ENCODE measurements at places on chromosomes 11 and 22.

GRCh38 chr11:13261591-13262061, 16.0 kb upstream of the BMAL1 start:
- no peak for DNase-seq

GRCh38 chr22:47166446-47167016, 404.1 kb downstream of the TBC1D22A start:
- no peak for DNase-seq

- DNase-seq: no peak
Observed at GRCh38 chr22:35725521-35725920, 7.8 kb downstream of the APOL5 start.

- no peak for DNase-seq
Observed at GRCh38 chr11:36394056-36394455, 98.0 kb downstream of the PRR5L start.

DNA sequence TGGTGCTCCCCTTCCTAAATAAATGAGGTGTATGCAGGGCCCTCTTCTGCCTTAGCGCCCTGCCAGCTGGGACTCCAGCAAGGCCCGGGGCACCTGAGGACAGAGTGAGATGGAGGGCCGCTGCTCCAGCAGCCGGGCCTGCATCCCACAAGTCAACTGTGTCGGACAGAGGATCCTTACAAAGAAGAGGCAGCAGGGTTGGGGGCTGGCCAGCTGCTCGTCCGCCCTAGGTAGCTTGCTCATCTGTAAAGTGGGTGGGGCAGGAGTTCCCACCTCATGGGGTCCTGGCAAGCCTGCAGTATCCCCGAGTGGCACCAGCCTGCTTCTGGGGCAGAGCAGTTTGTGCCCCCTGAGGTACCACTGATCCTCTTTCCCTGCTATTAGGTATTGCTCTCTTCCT, 7.6 kb downstream of the TMEM121B start:
- no peak for DNase-seq

GRCh38 chr11:111978028-111978771, 41.1 kb downstream of the DIXDC1 start:
- DNase-seq: peak; percentile 45

DNA sequence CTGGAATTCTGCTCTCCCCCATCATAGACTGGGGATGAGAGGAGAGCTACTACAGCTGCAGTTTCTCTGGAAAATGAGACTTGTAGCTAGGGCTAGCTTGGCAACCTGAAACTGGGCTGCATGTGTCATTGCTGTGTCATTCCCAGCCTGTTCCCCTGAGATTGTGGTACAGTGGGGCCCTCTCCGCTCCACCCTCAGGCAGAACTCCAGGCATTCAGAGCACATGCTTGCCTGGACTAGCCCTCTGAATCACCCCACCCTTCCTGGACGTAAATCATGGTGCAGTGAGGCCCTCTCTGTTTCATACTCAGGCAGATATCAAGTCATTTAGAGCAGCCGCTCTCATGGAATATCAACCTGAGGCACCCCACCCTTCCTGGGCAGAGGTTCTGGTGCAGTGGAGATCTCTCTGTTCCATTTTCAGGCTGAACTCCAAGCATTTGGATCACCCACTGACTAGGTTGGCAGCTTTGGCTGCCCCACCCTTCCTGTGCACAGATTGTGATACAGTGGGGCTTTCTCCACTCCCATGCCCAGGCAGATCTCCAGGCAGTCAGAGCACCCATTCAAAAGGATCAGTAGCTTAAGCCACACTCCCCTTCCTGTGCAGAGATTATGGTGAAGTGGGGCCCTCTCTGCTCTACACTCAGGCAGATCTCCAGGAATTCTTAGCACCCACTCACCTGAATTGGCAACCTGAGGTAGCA, 274.4 kb downstream of the C11orf87 start:
- DNase-seq: no peak

GRCh38 chr22:28711820-28712777, 29.5 kb downstream of the CHEK2 start:
- no peak for DNase-seq

DNA sequence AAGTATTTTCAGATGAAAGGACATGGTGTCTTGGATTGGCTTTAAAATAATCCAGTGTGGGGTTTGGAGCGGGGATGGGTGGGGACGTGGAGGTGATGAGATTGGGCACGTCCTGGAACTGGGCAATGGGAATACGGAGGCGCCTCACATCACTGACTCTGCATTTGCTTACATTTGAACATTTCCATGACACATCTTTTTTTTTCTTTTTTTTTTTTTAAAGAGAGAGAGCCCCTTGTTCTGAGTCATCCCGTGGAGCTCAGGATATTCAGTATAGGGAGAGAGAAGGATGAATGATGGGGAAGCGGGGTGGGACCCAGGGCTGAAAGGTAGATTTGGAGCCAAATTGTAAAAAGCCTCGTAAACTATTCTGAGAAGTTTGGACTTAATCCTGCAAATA, 142.7 kb downstream of the FBXO7 start:
- no peak for DNase-seq

DNA sequence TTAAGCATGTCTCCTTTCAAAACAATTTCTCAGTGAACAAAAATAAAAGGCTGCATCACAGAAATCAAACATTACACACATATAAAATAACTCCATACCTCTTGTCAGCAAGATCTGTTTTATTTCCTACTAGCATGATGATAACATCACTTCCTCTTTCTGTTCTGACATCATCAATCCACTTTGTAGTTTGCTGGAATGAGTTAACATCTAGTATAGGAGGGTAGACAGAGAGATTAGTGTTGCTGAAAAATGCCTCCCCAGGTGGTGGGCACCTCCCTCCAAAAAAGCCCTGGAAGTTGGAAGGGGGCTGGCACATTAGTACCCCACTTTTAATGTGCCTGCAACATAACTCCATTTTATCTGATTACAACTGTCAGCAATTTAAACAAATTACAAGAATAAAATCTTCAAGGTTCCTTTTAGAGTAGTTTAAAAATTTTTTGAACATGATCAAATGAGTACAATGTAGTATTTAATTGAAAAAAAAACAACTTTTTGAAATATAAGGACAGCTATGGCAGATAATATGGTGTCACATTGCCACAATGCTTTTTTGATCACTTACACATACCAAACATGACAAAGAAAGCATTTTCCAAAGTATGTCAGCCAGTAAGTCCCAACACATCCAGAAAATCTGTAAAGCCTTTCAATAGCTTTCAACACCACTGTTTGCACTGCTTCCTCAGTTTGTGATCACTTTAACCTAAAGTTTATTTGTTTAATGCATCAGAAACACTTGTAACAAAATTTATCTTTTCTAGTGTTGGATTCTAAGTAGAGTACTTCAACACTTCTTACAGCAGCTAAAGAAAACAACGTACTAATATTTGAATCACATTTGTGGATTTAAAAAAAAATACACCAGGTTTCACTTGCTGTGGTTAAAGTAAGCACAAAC, 44.5 kb downstream of the RAB6A start:
- no peak for DNase-seq

GRCh38 chr11:70247042-70247709, 23.3 kb upstream of the PPFIA1 start:
- no peak for DNase-seq

DNA sequence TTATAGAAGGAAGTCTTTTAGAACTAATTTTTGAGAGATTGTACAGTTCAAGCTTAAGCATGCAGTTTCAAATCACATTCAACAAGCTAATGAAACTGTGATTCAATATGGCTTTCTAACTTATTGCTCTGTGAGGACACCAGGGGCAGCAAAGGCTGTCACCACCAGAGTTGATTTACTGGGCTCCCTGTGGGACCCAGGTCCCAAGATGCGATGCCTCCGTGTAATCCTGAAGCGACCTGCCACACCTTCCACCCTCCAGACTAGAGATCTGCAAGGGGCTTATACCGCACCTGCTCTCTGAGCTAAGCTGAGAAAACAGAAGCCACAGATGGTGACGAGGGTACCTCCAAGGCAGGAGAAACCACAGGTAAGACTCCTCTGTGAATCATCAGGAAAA, 918 bp upstream of the OR51Q1 start:
- DNase-seq: no peak

- no peak for DNase-seq
Observed at GRCh38 chr11:124110201-124110600, 5.0 kb upstream of the VWA5A start.

GRCh38 chr11:119539583-119539982, 116.6 kb upstream of the THY1 start:
- no peak for DNase-seq

GRCh38 chr11:65560555-65561418, 2.6 kb upstream of the LTBP3 start:
- DNase-seq: peak; percentile 35

- no peak for DNase-seq
Observed at GRCh38 chr11:95793116-95793515, 2.8 kb downstream of the CEP57 start.

GRCh38 chr11:44870181-44870580, 80.5 kb downstream of the TP53I11 start:
- DNase-seq: no peak

DNA sequence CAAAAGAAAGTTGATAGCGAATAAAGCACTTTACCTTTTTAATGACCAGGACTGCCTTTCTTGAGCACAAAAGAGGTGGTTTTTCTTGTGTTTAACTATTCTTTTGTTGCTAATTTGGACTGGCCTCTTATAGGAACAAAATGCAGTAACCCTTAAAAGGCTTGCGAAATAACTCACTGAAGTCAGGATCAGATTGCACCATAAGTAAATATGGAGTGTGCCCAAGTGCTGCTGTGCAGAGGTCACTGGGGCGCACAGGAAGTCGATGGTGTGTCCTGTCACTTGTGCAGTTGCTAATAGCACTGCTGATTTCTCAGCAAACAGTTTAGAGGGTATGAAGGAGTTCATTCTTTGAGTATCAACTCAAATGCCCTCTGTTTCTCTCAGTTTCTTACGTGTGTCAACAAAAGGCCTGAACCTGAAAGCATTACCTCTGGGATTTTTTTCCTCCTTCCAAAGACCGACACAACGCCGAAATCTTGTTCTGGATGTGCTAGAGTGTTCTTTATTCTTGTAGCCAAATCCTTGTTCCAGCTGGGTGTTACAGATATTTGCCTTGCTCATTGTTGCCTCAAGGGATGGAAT, 71.3 kb downstream of the ATXN10 start:
- no peak for DNase-seq

- no peak for DNase-seq
Observed at GRCh38 chr22:32204856-32205722, at the start of gene RFPL2. RFPL2 (minus strand) TSS chr22:32205073; CDS start chr22:32202451, 2,622 bp downstream.

DNA sequence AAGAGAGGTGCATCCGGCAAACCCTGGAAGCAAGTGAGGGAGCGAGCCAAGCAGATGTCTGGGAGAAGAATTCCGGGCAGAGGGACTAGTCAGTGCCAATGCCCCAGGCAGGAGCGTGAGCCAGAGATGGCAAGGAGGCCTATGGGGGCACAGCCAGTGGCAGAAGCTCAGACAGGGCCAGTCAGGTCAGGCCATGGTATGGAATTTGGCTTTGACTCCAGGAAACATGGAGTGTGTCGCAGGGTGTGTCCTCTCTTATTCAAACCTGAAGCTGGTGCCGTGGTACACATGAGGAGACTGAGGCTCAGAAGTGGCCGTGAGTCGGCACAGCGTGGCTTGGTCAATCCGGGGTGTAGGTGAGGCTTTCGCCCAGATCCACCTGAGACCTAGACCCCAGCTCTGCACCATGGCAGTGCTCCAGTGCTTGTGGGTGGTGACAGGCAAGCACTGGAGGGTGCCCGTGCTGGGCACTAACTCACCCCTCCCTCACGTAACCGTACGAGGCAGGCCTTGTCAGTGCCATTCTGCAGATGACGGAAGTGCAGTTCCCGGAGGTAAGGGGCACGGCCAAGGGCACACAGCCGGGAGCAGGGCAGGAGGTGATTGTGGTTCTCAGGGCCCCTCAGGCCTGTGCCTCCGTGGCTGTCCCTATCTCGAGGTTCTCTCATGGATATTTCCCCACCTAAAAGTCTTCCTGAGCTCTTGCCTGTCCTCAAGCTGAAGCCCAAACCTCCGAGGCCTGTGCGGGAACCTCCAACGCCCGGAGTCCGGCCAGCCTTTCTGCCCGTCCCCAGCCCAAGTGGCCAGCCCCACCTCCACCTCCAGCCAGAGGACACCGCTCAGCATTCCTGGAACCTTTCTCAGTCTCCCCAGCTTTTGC, 10.6 kb upstream of the SPI1 start:
- DNase-seq: no peak

DNA sequence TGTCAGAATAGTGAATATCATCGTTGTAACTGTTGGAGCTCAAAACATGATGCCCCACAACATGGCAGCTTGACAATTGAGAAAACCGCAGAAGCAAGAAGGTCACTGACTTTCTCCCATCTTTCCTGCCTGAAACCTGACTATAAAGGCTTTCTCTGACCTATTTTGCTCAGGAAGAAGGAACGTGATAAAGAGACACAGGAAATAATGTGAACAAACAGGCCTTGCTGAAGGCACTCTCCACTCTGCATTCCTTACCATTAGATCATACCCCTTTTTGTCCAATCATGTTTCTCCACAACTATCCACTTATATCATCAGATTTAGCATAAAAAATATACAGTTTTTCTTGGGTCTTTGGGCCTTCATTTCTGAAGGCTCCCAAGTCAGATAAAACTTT, 916.8 kb downstream of the METTL15 start:
- no peak for DNase-seq

DNA sequence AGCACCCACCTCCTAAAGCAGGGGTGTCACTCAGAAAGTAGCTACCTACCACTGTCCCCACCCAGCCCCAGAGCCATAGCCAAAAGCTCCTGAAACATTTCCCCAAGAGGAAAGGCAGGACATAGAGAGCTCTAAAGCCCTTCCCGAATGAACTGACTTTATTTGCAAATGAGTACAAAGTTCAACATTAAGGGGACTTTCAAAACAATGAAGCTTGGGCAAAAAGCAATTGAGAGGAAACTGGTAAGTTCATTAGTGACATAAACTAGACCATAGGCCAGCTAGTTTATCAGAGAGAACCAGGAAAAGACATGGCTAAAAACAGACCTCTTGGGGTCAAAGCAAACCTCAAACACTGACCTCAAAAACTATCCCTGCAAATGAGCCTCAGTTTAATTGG, 72.7 kb downstream of the IGLL5 start:
- no peak for DNase-seq

GRCh38 chr11:41351825-41352224, 107.6 kb downstream of the LRRC4C start:
- no peak for DNase-seq

GRCh38 chr11:129652835-129653234, 162.8 kb upstream of the TMEM45B start:
- DNase-seq: no peak

DNA sequence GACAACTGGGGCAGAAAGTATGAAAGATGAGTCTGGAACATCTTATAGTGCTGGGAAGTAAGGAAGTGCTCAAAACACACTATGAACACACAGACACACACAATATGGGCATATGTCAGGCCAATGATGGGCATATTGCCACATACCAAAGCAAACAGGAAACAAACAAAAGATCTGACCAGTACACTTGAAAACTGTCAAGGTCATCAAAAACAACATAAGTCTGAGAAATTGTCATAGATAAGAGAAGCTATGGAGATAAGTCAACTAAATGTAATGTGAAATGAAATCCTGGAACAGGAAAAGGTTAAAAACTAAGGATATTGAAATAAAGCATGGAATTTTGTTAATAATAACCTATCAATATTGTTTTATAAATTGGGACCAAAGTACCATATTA, 46.4 kb downstream of the GUCY1A2 start:
- no peak for DNase-seq
